ENCODE measurements at places on chromosomes 5 and 9.

GRCh38 chr5:1514027-1514818 lies 9.5 kb downstream of the LPCAT1 start:
- peak; percentile 8 for DNase-seq

GRCh38 chr5:31898036-31898632 lies 259.2 kb downstream of the PDZD2 start:
- DNase-seq = no peak

DNA sequence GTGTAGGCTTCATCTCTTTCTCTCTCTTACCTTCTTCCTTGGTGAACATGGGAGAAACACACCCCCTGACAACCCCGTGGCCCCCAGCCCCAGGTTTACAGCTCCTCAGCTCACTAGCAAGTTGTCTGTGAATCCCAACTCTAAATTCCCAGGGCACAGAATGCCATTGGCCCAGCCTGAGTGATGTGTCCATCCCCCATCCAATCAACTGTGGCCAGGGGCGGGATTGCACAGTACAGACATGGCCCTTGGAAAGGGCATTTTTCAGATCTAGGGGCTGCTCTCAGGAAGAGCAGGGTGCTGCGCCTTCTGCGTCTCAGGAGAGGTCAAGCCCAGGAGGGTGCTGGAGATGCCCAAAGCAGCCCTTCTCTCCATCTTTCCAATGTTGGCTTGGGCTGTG lies 48.2 kb upstream of the ASS1 start:
- no peak for DNase-seq

GRCh38 chr5:142295084-142295758 lies 29.6 kb downstream of the SPRY4 start:
- no peak for DNase-seq

DNA sequence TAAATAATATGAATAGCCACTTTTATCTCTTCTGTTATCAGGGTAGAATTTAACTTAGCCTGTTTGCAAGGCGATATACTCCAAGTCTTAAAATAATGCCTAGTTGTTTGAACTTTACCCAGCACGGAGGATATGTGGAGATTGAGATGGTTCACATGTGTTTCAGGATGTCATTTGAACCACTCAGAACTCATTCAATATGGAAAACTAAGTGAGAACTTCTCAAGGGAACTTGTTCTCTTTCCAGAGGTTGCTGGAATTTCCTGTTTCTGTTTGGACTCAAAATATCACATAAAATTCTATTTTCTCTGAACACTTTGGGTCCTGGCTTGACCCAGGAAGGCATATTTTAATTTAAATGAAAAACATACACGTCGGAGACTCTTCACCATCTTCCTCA lies 139.1 kb upstream of the MYO10 start:
- no peak for DNase-seq

- no peak for DNase-seq
These were observed 173.6 kb downstream of the MUSK start for GRCh38 chr9:110842169-110842568.

DNA sequence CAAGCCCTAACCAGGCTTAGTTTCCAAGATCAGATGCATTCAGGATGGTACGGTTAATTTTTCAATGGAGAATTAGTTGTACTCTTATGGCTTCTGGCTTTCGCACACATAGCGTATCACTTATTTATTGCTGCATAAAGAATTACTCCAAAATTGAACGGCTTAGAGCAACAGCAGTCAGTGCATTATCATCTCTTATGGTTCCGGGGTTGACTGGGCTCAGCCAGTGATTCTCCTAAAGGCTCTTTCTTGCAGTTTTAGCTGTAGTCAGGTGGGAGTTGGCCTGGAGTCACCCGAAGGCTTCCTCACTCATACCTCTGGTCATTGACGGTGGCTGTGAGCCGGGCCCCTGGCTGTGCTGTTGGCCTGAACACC lies 595 bp upstream of the GRHPR start:
- DNase-seq = no peak

DNA sequence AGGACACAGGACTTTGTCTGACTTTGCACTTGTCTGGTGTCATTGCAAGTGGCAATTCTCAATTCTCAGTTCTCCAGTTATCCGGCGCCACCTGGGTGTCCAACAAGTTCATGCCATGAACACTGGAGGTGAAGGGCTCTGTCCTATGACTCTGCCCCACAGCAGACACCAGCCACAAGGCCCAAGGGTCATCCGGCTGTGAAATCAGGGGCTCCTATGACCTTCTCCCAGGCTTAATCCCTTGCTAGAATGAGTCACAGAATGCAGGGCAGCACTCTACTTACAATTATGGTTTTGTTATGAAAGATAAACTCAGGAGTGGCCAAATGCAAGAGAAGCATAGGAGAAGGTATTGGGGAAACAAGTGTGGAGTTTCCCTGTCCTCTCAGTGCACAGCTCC lies 392.0 kb downstream of the GADD45G start:
- DNase-seq = peak; percentile 44

DNA sequence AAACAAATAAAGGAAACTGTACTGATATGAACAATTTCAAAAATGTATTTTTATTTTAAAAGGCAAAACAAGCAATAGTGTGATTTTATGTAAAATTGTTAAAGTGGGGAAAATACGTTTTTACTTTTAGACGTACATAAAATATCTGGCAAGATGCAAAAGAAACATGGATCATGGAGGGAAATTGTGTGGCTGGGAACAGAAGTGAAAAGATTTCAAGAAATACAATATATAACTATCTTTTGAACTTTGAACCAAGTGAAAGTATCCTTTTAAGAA lies 1.5 kb upstream of the ZNF367 start:
- DNase-seq = no peak

DNA sequence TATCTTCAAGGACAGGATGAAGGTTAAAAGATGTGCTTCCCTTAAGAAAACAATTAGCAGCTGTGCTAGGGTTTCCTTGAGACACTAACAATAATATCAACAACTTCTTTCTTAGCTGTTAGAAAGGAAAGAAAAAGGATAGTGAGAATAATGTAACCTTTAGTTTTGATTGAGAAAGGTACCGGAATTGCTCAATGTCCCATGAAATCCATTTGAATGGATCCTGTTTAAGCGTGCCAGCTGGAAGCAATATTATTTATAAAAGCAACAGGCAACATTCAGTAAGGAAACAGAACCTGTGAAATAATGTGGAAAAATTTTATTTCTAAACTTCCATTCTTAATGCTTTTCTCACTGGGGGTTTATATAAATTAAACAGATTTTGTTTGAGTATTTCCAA lies 120.9 kb downstream of the CCDC192 start:
- DNase-seq = no peak

- peak; percentile 48 for DNase-seq
These were observed 2.1 kb upstream of the RFESD start for GRCh38 chr5:95644351-95645042.

DNA sequence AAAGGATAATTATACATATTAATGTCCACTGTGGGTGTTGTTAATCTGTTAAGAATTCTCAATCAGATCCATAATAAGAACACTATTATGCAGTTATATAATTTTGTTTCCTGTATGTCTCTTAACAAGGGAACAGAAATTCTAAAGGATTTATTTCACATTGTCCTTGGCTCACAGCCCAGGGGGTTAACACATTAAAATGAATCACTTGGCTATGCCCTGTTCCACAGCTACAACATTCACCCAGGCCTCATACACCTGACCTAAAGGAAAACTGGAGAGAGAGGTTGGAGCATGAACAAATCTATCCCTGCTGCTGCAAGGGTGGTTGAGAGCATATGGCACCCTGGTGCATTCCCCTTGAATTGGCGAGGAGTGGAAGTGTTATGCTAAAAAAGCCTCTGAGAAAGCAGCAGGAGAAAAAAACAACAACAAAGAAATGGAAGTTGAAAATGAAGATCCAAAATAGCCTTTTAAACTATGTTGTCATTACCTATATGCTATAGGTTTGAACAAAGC lies 116.0 kb downstream of the KCNN2 start:
- DNase-seq = no peak

DNA sequence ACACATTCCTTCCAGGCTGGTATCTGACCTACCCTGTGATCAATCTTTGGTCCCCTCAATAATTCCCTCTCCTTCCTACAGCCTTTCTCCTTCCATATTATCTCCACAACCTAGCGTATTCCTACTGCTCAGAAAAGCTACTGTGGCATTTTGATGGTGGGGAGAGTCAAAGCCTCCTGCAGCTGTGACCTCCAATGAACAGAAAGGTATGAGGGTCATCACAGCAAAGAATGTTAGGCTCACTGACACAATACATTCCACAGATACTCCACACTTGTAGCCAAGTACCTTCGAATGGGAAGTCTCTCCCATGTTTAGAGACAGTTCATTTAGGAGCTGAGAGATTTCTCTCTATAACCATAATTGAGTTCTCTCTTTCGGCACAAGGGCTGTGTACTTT lies 5.9 kb downstream of the FBN2 start:
- DNase-seq = no peak

- DNase-seq = no peak
These were observed 143.3 kb upstream of the ADAMTSL1 start for GRCh38 chr9:18330401-18331309.

- DNase-seq = peak; percentile 75
These were observed 17.7 kb downstream of the RALGDS start for GRCh38 chr9:133103183-133103986.

DNA sequence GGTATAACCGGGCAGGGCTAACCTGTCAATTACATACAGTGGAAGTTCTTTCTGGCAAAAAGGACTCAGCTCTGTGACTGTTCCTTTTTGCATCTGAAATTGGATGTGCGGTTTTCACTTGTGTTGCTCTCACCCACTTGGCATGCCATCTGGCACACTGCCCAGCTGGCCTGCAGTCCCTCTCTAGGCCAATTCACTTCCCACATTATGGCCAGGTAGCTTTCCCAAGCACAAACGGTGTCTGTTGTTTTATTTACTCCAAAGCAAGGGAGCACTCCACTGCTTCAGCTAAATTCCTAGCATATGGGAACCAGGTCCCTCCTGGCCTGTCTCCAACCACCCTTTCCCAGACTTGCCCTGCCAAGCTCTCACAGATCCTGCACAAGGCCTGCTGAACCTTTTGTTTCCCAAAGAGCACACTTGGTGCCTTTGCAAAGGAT lies 132.5 kb downstream of the SEMA6A start:
- DNase-seq = no peak

- DNase-seq = no peak
These were observed 38.2 kb upstream of the CEP72 start for GRCh38 chr5:573976-574375.
